ENCODE measurements at places on chromosomes 2 and 18.

DNA sequence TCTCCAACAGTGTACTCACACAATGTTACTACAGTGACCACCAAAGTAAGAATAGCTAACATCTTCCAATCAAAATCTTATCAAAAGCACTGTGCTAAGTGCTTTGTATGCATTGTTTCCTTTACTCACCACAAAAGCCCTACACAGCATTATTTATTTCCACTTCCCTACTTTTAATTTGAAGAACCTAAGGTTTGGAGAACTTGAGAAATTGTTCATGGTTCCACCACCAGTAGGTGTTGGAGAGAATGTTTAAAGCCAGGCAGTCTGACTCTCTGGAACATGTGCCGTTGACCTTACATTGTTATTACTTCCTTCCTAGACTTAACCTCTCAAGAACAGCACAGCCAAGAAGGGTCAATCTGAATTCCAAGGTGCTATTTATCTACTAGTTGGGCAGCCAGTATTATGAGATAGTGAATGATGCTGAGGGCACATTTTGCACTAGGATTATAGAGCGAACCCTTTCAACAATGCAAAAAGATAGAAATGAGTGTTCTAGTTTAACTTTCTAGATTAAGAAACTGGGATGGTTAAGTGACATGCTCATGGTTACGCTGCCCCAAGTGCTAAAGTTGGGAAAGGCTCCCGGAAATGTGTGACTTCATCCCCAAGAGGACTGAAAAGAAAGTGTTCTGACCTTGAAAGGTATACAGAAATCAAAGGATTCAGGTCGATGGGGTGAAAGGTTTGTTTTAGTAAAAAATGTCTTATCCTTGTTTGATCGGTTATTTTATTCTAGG, 55.2 kb upstream of the FAM136A start:
- no peak for DNase-seq

DNA sequence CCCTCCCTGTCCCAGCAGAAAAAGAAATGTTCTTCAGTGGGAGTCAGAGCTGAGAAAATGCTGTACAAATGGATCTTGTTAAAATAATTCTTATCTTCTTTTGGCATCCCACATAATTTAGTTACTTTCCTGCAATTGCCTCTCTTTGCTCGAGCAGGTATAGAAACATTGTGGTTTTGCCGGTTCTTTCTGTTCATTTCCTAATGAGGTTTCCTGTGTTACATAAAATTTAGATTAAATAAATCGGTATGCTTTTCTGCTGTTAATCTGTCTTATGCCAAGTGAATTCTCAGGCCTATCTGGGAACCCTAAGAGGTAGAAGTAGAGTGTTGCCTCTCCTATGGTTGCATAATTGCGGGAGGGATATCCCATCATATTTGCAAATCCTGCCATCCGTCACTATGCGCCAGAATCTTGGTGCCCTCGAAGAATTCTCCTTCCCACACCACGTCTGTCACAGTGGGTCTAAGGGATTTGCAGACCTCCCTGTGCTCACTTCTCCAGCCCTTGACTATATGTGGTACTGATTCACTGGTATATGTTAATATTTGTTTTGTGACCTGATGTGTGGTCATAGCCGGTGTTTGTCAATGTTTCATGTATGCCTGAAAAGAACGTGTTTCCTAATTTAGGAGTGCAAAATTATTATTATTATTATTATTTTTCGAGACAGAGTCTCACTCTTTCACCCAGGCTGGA, 12.2 kb upstream of the HDAC4 start:
- DNase-seq: no peak

- DNase-seq: no peak
These were observed 34.5 kb downstream of the ZNF519 start for GRCh38 chr18:14097761-14098160.

- no peak for DNase-seq
These were observed 140.2 kb upstream of the BCL2L11 start for GRCh38 chr2:110980339-110981062.

- no peak for DNase-seq
These were observed 134.6 kb downstream of the MBD2 start for GRCh38 chr18:54089749-54090459.

All from GM19239 (cell line).